Activated naive CD8-positive, alpha-beta T cell treated with anti-CD3 and anti-CD28 coated beads for 36 hours (primary cell): ENCODE measurements at places on chromosomes 4 and X. TPM values are rescaled to one million over a fixed set of nuclear protein-coding genes. Genes with fewer than 3 reads are reported as not detected.

The NAA11 gene
- not detected for total RNA-seq

The AFM gene
- not detected for total RNA-seq

The CLCN5 gene
- 2.2 TPM for total RNA-seq

DNA sequence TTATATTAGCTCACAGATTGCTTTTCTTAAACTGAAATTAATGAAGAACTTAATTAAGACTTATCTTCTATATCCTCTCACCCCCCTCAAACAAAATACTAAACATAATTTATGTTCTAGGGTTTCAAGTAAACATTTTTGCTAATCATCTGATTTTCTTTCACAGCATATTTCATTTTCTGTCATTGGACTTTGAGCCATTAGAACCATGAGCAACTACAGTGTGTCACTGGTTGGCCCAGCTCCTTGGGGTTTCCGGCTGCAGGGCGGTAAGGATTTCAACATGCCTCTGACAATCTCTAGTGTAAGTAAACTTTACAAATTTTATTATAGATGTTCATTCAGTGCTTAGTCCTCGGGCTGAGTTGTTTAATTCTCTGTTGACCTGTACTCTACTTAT is 3.3 kb downstream of the PDLIM5 start:
- H3K27ac ChIP-seq: no peak overlapping the region
- no peak for DNase-seq
- no peaks in the 10 kb centered on the region for H3K27me3 ChIP-seq
- H3K4me1 ChIP-seq: peaks cover 41% of the 10 kb centered on the region

- H3K36me3 ChIP-seq: no peaks in the 10 kb centered on the region
- no peaks in the 10 kb centered on the region for H3K4me1 ChIP-seq
- no peak overlapping the region for H3K27ac ChIP-seq
Observed at GRCh38 chr4:44145868-44146267, 302.7 kb downstream of the KCTD8 start.

DNA sequence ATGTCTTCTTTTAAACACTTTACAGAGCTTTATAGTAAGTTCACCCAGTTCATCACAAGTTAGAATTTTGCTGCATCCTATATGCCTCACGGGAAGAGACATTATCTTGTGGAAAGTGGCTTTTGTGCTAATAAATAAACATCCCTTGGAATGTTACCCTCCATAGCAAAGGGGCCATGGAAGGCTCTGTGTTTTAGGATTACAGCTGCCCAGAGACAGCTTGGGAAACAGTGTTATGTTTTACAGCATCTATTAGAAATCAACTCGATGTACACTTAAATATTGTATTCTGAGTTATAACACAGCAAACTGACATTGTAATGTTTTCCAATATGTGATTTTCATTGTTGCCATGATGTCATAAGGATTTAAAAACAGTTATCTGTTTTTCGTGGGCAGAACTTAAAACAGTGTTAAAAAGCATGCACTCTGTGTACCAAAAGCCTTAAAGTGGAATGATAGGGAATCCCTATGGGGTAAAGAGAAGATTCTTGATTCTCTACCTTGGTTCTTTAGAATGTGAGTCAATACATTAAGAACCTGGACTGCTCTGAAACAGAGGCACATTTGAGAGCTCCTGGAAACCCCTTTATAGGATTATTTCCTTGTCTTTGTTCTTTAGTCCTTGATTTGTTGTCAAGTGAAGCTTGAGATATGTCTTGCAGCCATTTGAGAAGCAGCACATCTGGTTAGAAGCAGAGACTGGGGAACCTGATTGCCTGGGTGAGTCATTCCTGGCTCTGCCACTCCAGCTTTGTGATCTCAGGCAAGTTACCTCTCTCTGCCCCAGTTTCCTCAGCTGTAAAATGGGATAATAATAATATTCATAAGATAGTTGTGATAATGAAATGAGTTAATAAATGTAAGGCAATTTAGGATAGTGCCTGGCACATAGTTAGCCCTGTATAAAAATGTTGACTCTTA is 41.6 kb downstream of the ARHGAP10 start:
- no peaks in the 10 kb centered on the region for H3K27me3 ChIP-seq
- no peaks in the 10 kb centered on the region for H3K36me3 ChIP-seq

- H3K4me1 ChIP-seq: no peaks in the 10 kb centered on the region
- no peaks in the 10 kb centered on the region for H3K27me3 ChIP-seq
- H3K27ac ChIP-seq: no peak overlapping the region
- no peak for DNase-seq
- peaks cover 9% of the 10 kb centered on the region for H3K36me3 ChIP-seq
- no peak overlapping the region for H3K4me3 ChIP-seq
Observed at GRCh38 chrX:108131471-108131870, 39.9 kb downstream of the ATG4A start.

GRCh38 chr4:59387759-59388758 is 1812.1 kb upstream of the ADGRL3 start:
- no peak for DNase-seq
- H3K27me3 ChIP-seq: no peaks in the 10 kb centered on the region
- H3K4me1 ChIP-seq: no peaks in the 10 kb centered on the region
- H3K27ac ChIP-seq: no peak overlapping the region

GRCh38 chr4:44927399-44928380 is 201.3 kb upstream of the GNPDA2 start:
- H3K4me1 ChIP-seq: no peaks in the 10 kb centered on the region
- no peak for DNase-seq
- no peaks in the 10 kb centered on the region for H3K27me3 ChIP-seq
- no peaks in the 10 kb centered on the region for H3K36me3 ChIP-seq
- H3K27ac ChIP-seq: no peak overlapping the region
- no peak overlapping the region for H3K4me3 ChIP-seq

- peaks cover 12% of the 10 kb centered on the region for H3K27me3 ChIP-seq
- no peak overlapping the region for H3K4me3 ChIP-seq
- H3K27ac ChIP-seq: no peak overlapping the region
- no peaks in the 10 kb centered on the region for H3K4me1 ChIP-seq
Observed at GRCh38 chr4:174663216-174663615, 140.9 kb upstream of the HPGD start.

DNA sequence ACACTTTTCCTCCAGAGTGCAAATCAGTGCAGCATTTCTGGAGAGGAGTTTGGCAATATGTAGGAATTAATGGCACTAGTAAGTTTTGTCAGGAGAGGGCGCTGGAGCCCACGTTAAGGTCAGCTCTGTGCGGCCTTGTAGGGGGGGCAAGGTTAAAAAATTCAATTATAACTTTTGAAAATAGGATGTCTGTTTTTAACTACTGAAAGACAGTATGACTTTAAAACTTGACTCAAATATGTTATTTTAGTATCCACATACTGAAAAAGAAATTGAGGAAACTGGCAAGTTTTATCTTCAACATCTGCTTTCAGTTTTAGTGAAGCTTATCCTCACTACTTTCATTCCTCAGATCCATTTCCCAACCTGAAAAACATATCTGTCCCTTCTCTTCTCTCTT is 30.9 kb upstream of the HSD17B13 start:
- H3K36me3 ChIP-seq: peaks cover 8% of the 10 kb centered on the region
- H3K27me3 ChIP-seq: no peaks in the 10 kb centered on the region
- no peak overlapping the region for H3K27ac ChIP-seq
- no peak overlapping the region for H3K4me3 ChIP-seq

DNA sequence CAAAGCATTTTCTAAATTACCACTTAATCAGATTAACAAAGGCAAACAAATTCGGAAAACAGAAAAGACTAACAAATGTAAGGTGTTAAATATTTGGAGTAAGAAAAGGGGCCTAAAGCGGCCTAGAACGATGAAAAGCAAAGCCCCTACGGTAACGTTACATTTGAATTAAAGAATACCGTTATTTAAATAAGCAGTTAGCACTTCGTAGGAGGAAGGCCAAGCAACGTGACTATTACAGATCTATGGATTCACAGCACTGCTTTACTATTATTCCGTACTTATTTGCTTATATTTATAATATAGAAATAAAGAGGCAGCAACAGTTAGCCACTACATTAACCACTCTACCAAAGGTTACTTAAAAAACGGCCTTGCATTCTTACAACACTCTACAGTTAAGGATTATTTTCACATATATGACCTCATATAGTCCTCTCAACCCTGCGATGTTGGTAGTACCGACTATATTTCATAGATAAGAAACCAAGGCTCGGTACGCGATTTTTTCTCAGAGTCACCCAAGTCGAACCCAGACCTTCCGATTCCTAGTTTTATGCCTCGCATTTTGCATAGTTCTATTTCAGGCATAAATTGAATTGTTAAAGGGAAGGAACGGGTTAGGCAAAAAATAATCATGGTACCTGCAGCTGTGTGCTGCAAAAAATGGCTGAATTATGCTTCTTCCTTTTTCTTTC is 2.9 kb downstream of the KLHL15 start:
- H3K27me3 ChIP-seq: no peaks in the 10 kb centered on the region
- peak overlapping the region; percentile 81 for H3K27ac ChIP-seq
- H3K4me1 ChIP-seq: peaks cover 27% of the 10 kb centered on the region
- peak overlapping the region; percentile 88 for H3K4me3 ChIP-seq
- no peak for DNase-seq
- H3K36me3 ChIP-seq: peaks cover 14% of the 10 kb centered on the region
